ENCODE measurements at places on chromosomes 1 and 21. TPM values are rescaled to one million over a fixed set of nuclear protein-coding genes. Genes with fewer than 3 reads are reported as not detected.

GRCh38 chr1:237788069-237788468 lies 102.7 kb downstream of the ZP4 start:
- DNase-seq: no peak

- no peak for DNase-seq
Observed at GRCh38 chr1:231778009-231778719, 151.6 kb downstream of the DISC1 start.

Gene OR14K1
- total RNA-seq: not detected

GRCh38 chr1:244384066-244384465 lies 67.6 kb downstream of the ADSS2 start:
- no peak for DNase-seq

GRCh38 chr21:32719085-32719484 lies 8.7 kb downstream of the SYNJ1 start:
- no peak for DNase-seq

DNA sequence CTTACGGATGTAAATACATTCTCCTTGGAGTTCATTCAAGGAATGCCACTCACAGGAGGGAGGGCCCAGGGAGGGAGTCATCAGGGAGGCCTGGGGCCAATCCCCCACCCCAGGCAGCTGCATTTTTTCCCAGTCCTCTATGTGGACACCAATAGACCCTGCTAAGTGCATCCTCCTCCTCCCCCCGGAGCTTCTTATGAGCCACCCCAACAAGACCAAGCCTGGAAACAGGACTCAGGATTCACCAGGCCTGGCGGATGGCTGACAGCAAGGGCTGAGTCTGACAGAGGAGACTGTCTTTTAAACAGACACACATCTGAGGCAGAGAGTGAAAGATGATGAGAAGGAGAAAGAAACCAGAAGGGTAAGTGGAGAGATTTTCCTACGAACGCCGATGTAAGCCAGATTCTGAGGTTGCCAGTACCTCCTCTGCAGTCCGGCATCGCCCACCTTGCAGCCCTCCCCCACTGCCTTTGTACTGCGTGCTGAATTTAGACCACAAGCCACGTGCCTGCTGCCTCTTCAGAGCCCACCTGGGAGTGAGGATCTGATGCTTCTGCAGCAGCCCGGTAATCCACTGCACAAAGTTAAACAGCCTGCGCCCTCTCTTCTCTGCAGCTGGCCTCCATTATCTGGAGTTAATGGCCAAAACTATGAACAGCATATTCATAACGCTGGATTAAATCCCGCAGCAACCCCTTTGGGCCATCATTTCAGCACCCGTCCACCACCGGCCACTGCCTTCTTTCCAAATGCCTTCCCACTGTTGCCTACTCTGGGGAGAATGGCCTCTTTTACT lies 17.6 kb upstream of the SFPQ start:
- DNase-seq: no peak

Gene HORMAD1
- not detected for total RNA-seq

Gene RXFP4
- total RNA-seq: not detected

Gene JUN
- 107 TPM for total RNA-seq

DNA sequence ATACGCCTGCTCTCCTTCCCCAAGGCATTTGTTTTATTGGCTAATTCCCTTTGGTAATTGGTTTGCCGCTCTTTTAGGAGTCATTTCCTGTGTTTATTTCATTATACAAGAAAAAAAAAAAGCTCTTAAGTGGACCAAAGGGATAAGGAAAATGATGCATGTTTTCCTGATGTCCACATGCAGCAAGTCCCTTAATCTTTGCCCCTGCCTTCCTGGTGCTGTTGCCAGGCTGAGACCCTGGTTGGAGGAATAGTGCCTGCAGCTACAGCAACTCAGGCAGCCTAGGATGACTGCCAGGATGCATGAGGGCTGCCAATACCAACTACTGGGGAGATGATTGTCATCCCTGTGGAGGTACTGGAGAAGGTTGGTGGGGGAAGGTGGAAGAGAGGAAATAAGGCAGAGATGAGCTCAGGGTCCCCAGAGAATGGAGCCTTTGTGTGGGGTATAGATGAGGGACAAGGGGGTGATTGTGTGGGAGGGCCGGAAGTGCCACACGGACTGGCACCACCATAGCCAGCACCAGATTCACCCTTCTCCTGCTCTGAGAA lies 6.1 kb upstream of the GATAD2B start:
- no peak for DNase-seq

Gene ZC3H12A
- 3.0 TPM for total RNA-seq

Gene SMYD2
- 47.8 TPM for total RNA-seq

DNA sequence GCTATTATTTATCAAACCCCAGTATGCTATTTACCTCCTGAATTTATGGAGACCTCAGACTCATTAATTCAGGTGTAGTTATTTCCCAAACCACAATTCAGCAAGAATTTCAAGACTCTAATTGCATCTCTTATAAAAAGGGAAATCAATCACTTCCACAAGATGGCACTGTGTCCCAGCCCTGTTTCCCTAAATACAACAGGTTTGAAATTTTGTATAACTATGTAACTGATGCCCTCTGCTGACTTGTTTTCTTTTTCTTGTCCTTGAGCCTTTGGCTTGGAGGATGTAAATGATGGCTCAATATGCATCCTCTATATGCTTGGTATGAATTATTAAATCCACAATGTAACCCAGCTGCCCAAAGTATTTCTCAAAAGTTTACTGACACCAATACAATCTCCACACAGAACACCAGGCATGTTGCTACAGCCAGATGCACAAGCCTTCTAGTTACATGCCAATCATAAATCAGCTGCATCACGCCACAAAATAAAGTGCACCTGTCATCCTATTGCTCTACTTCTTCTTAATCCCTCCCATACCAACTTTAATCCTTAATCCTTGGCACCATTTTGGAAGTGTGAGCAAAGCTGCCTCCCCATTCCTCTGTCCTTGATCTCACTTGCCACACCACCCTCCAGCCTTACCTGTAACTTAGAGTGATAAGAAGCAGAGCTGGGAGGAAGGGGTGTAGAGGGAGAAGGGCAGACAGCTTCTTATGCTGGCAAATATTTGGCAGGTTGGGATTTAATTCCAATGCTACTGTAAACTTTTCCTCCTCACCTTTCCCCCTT lies 9.0 kb downstream of the C1orf105 start:
- no peak for DNase-seq

Gene IL19
- not detected for total RNA-seq

GRCh38 chr1:71667216-71667615 lies 586.4 kb upstream of the ZRANB2 start:
- DNase-seq: no peak

Gene KAZN
- 12.9 TPM for total RNA-seq

Gene CCDC24
- total RNA-seq: 35.9 TPM

Data from progenitor cell of endocrine pancreas (in vitro differentiated cells).